ENCODE measurements at places on chromosomes 6 and 20. TPM values are rescaled to one million over a fixed set of nuclear protein-coding genes. Genes with fewer than 3 reads are reported as not detected.
A peak's percentile ranks its signal among the peaks of the same experiment; 100 is the strongest.

- no peak for DNase-seq
Measured at GRCh38 chr6:94683409-94683808, 893.9 kb upstream of the MANEA start.

DNA sequence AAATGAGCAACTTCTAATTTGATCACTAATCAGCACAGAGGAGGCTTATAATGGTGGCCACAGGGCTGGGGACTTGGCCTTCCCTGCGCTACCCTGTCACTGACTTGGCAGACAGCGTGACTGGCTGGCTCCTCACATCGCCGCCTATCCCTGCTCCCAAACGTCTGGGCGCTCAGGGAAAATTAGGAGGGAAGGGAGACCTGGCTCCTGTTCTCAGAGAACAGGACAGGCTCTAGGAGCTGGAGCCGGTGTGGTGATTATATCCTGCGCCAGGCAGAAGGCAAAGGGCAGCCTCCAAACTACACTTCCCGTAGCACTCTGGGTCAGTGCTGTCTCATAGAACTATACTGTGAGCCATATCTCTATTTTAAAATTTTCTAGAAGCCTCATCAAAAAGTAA is 53.4 kb downstream of the VEGFA start:
- DNase-seq: no peak

DNA sequence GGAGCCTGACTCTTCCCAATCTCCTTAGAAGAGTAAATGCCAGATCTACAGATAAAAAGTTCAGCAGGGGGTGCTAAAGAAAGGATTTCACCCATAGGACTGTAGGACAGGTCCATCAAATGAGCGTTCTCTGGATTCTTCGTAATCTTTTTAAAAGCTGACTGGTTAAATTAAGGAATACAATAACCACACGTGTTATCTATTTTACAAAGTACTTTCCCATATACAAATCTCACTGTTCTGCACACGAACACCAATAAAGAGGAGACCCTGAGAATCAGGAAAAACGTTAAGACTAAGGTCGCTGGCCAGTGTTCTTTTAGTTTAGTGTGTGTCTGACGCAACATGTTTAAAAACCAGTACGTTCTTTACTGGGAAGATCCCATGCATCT is 542 bp downstream of the TUBE1 start:
- DNase-seq: no peak

The RAB44 gene
- not detected for total RNA-seq

The MYL9 gene
- total RNA-seq: 197 TPM

DNA sequence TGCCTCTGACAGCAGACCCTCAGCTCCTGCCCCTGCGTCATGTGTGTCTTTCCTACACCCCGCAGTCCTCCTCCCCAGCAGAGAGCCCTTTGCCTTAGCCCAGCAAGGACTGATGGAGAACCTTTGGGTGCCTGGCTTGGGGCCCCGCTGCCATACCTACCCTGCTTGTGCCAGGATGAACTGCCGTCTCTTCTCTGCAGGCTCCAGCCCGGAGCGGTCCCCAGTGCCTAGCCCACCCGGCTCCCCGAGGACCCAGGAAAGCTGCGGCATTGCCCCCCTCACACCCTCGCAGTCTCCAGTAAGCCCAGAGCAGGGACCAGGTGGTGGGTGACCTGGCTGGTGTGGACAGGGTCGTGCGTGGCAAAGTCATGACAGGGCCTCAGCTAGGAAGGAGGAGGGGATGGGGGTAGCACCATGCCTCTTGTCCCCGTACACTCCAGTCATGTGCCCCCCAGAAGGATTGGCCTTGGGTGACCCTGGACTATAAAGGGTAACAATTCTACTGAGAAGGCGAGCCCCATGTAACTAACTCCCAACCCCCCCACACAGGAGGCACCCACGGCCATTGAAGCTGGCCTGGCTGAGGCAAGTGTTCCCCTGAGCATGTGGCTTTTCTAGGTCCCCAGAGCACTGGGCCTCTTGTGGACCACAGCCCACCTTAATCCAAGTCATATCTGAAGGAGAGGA is 8.3 kb downstream of the HSPA12B start:
- no peak for DNase-seq

GRCh38 chr6:13228264-13229204 is 99.8 kb downstream of the TBC1D7 start:
- DNase-seq: peak; percentile 65

- DNase-seq: no peak
Measured at GRCh38 chr6:127102859-127103258, 15.6 kb upstream of the RSPO3 start.

DNA sequence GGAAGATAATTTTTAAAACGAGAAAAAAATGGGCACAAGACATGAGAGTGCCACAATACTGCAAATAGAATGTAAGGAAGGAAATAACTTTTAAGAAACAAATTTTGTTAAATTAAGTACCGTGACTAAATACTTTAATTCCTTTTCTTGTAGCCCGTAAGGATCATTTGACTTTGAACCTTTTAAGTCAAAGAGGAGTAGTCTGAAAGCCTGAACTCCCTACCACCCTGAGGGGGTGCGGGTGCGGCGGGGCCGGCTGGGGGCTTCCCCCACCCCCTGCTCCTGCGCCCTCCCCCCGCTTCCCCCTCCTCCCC is 231 bp upstream of the PHACTR2 start:
- no peak for DNase-seq

The PNISR gene
- 96.5 TPM for total RNA-seq

GRCh38 chr6:52560462-52560861 is 16.4 kb downstream of the TRAM2 start:
- no peak for DNase-seq

DNA sequence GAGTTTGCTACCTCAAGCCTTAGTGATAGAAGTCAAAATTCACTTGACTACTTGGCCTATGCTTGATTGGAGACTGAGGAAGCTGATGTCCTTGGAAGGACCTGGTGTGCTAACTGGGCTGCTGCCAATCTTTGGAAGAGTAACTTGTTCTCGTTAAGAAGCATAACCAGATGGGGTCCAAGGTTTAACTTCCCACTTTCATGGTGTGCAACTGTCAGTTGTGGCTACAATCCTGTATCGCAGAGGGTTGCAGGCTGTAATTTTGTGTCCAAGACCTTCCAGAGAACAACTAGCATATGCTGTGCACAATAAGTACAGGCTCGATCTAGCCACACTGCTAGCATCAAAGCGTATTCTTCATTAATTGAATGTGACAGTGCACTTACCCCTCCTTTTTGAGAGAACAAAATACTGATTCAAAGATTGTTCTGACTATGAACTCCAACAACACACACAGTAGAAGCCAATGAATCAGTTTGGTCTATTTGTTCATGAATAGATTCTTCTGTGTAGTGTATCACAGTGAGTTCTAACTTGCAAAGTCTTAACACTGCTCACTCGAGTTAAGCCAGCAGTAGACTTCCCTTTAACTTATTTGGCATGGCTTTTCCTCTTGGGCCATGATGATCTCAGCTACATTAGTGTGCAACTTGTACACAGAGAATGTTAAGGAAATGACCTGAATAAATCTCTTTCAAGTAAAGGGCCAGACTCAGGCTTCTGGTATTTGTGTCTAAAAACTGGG is 15.8 kb upstream of the PLCB1 start:
- no peak for DNase-seq

GRCh38 chr6:134174672-134175531 is 122.5 kb upstream of the SLC2A12 start:
- DNase-seq: peak; percentile 97

DNA sequence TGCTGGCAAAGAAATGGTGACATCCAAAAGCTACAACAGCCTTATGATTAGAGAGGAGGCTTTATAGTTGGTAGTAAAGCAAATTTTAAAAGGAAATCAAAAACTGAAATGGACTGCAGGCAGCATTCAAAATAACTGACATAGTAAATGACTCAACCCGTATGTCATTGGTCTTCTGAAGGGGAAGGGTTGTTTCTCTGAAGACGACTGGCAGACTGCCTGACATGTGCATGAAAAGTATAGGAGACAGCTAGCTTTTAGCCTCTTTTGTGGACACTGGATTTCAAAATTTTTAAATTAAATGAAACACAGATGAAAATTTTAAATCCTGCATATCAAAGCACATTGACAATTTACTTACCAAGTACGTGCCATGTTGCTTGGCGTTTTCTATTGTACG is 90.7 kb downstream of the TRMT6 start:
- DNase-seq: no peak

GRCh38 chr6:121597654-121598053 is 162.2 kb downstream of the GJA1 start:
- no peak for DNase-seq

DNA sequence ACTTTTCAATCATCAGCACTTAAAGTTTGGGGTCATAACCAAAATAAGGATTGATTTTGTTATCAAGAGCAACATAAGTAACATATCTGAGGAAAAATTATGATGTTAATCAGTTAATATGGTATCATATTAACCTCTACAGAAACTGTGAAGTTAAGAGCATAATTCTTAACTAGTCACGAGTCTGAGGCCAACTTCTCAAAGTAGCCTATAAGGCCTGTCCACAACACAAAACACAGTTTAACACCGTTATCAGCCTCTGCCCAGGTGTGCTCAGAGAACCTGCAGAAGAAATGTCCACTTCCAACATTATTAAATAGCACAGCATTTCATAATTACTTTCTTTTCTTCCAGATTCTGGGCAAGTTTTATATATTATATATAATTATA is 1.1 kb downstream of the STX7 start:
- DNase-seq: no peak

DNA sequence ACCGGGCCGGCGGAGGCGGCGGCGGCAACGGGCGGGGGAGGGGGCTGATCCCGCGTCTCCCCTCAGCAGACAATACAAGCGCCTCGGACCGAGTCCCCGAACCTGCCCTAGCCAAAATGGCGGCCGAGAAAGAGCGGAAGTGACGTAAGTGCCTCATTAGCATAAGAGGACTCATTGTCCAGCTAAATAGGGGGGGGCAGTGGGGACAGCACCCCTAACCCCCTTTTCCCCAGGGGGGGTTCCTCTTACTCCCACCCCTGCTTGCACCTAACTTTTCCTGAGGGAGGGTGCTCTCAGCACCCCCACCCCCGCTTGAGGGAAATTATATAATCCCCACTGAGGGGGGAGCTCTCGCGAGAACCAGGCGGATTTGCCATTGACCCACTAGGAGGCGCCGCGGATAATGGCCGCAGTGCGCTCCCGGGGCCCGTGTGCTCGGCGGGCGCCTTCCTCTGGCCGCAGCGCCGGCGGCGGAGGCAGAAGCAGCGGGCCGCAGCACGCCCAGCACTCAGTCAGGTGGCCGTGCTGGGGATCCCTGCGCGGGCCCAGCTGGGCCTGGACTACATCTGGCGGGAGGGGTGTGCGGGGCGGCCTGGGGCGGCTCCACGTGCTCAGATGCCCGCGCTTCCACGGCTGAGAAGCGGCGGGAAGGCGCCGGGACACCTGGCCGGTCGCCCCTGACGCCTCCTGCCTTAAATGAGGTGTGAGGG is at the start of gene ADNP:
TSS of gene ADNP (minus strand) at position 132 of the 710 bp plus-strand sequence. CDS start 27,441 bp downstream, outside the sequence.
- DNase-seq: peak; percentile 96
